CD4-positive, alpha-beta T cell treated with Interleukin-1 beta for 1 hour (primary cell): ENCODE measurements at places on chromosomes 2 and 18.
A peak's percentile ranks its signal among the peaks of the same experiment; 100 is the strongest.

GRCh38 chr18:5286525-5286924 is 9.0 kb downstream of the ZBTB14 start:
- DNase-seq, result no peak

- DNase-seq, result no peak
Observed at GRCh38 chr2:238895891-238896600, 48.2 kb downstream of the TWIST2 start.

GRCh38 chr2:145812165-145812554 is 1292.2 kb upstream of the ZEB2 start:
- no peak for DNase-seq

GRCh38 chr2:225052703-225053102 is 10.4 kb upstream of the DOCK10 start:
- peak; percentile 61 for DNase-seq

GRCh38 chr2:205965707-205966106 is 120.3 kb downstream of the INO80D start:
- no peak for DNase-seq

- peak; percentile 27 for DNase-seq
Observed at GRCh38 chr2:202375033-202375608, 1.0 kb upstream of the BMPR2 start.

DNA sequence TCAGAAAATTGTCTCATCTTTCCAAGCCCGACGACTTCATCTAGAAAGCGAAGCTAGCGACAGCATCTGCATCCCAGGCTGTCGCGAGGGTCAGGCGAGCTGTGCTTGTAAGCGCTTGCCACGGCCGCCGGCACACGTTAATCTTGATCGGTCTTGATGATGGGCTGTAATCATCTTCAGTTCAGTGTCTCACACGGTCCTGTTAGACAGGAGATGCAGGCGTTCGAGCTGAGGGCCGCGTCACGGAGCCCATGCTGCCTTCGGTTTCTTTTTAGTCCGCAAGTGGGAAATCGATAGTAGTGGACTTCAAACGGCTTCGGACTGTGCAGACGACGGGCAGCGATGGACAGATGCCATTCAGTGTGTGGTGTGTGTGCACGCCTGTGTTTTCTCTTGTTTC is 43.6 kb downstream of the ADI1 start:
- DNase-seq, result no peak

DNA sequence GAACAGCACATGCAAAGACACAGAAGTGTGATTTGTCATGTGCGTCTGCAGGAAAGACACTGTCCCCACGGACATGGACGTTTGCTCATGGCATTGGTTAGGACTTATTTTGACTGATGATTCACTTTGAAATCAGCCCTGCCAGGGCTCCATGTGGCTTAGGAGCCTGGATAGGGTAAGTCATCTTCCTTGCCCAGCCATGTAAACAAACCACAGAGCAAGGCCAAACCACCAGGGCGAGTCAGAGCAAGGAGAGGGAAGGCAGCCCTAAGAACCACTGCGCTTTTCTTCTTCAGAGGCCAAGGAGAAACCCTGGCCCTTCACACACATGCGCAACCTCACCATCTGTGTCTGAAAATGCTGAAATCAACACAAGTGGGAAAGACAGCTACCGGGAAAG is 88.8 kb downstream of the GFPT1 start:
- no peak for DNase-seq

GRCh38 chr2:159475793-159476192 is 140.6 kb downstream of the BAZ2B start:
- DNase-seq, result no peak
